Muscle of arm (tissue), 14 donors: ENCODE measurements at places on chromosomes 12 and 14.

DNA sequence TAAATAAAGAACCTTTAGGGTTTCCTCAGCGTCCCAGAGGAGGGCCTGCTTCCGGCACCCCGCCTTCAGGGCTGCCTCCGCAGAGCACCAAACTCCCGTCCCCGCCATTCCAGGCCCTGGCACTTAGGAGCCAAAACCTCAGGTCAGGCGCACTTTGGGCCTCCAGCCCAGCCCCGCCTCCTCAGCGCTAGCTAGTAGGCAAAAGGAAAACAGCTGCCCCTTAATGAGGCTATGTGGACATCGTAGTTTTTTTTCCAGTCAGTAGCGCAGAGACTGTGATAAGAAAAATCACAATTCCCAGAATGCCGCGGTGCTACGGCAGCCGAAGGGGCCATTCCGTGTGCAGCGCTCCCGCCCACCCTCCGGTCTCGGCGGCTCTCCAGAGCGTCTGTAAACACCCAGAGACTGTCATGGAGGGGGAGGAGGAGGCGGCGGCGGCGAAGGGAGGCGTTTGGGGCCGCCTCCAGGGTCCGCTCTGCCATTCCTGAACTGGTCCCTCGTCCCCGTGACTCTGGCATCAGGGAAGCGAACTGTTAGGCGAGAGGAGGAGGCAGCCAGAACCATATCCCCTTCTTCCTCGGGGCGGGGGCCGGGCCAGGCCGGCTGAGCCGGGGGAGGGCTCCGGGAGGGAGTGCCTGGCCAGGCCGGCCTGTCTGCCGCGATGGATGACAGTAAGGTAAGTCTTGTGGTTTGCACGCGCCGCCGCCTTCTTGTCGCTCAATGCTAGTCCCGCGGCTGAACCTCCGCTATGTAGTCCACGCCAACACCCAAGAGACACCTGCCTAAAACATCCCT is at the start of gene CREBL2:
CREBL2 (plus strand) TSS at position 365 of the 795 bp plus-strand sequence; CDS start at position 662, 297 bp downstream.
- DNase-seq, result peak; percentile 96

- DNase-seq, result peak; percentile 65
Observed at GRCh38 chr14:103104654-103105452, 10.3 kb downstream of the EXOC3L4 start.

- DNase-seq, result no peak
Observed at GRCh38 chr14:92866181-92866752, 56.7 kb upstream of the CHGA start.

DNA sequence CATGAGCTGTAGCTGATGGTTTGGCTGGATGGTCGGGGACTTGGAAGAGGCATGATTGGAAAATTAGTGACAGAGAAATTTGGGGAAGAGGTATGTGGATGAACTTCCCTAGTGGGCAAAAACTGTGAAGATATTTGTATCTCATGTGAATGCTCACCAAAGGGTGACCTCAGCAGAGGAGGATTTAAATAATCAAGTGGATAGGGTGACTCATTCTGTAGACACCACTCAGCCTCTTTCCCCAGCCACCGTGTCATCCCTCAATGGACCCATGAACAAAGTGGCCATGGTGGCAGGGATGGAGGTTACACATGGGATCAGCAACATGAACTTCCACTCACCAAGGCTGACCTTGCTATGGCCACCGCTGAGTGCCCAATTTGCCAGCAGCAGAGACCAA is 60.8 kb upstream of the KRAS start:
- DNase-seq, result no peak

DNA sequence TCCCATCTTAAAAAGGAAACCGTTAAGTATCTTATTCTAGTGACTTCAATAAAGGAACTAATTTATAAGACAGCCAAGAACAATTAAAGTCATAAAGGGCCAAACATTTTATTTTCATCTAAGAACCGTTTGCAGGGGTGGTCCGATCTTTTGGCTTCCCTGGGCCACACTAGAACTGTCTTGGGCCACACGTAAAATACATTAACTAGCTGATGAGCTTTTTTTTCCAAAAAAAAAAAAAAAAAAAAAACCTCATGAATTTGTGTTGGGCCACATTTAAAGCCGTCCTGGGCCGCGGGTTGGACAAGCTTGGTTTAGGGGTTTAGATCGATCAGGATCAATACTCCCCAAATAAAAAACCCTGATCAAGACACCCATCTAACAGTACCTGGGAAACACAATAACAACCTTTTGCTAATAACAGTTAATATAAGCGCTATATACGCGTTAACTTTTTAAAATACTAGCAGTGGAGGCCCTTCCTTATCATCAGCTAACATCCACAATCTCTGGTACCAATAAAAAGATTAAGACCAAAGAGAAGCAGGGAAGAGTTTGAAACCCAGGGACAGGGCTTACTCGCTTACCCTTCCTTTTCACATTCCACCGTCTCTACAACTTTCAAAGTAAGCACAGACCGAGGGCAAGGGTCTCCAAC is 1.1 kb downstream of the NAP1L1 start:
- DNase-seq, result peak; percentile 4

GRCh38 chr12:93868771-93869170 is 191.6 kb downstream of the CRADD start:
- DNase-seq, result peak; percentile 69

- DNase-seq, result no peak
Observed at GRCh38 chr14:92677955-92678354, 70.5 kb downstream of the LGMN start.

DNA sequence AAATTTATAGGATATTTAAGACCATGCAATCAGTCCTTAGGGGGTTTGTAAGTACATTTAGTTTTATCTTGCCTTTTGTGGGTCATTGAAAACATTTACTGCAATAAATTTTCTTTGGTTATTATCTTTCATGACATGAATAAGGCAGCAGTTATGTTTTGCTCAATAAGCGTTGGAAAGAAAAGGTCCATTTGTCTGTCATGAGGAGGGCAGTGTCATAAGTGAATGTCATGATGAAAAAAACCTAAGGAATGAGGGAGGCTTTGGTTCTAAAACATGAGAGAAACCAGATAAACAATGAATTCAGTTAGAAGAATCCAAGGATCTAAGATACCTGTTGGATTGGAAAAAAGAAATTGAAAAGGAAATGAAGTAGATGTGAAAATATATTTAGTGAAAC is 209.4 kb downstream of the NAV3 start:
- no peak for DNase-seq

- peak; percentile 1 for DNase-seq
Observed at GRCh38 chr12:81874586-81874985, 115.4 kb upstream of the PPFIA2 start.

GRCh38 chr14:49494836-49495235 is 91.3 kb downstream of the RPS29 start:
- no peak for DNase-seq

DNA sequence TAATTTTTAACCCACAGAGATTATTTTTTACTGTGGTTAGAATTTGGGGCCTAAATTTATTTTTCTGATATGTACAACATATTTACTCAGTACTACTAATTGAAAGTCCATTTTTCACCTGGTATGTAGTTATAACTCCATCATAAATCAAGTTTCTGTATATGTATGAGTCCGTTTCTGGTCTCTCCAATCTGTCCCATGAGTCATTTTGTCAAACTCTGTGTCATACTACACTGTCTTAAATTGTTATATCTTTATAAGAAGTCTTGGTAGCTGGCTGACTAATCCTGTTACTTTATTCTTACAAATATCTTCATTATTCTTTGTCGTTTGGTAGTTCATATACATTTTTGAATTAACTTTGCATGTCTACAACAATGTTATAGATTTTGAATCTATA is 344.0 kb downstream of the PDZRN4 start:
- DNase-seq, result no peak

GRCh38 chr14:57549765-57550420 is 56.2 kb upstream of the CCDC198 start:
- DNase-seq, result no peak
